ENCODE measurements at places on chromosomes 6 and 20.

- DNase-seq, result no peak
Measured at GRCh38 chr6:126947070-126947469, 171.4 kb upstream of the RSPO3 start.

DNA sequence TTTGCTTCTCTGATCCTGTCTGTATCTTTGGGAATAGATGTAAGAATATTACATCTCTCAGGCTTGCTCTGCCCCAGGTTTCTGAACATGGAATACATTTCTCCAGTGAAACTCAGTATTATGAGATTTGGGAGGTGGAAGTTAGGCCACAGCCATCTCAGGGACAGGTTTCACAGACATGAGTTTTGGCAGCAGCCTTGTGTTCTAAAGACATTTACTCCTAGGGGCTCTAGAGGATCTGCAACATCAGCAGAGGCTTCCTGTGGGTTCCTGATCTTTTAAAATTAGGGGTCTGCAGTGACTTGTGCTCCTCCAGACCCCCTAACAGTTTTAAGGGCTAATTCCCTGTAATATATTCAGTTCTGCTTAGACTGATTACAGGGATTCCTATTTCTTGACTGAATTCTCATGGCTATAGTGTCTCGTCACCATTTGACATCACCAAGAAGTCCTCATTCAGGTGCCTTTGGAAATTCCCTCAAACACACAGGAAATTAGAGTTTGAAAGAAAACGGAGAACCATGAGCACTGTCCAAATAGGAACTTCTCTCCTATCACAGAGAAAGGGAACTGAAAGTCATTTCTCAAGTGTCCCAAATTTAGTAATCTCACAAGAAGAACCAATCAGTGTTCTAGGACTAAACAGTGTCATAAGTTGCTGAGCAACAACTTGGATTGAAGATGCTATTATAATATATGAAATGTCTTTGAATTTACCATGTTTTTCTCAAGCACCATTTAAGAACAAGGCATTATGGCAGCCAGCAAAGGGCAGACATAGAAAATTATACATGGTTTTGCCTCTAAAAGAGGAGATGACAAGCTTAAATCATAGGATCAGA, 2.5 kb upstream of the HLA-DRA start:
- no peak for DNase-seq

DNA sequence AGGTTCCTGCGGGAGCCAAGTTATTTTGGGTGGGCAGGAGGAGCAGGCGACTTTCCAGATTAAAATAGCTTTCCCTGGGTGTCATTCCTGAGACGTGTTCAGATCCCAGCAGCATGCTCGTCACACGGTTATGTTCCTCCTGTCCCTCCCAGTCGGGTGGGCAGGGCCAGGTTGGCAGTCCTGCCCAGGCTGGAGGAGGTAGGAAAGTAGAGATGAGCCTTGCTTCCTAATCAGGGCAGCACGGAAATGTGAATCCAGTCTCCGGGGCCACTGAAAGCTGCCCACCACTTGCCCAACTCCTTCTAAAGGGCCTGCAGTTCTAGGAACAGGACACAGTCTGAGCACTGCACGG, 137.0 kb downstream of the MRPL14 start:
- DNase-seq, result no peak

DNA sequence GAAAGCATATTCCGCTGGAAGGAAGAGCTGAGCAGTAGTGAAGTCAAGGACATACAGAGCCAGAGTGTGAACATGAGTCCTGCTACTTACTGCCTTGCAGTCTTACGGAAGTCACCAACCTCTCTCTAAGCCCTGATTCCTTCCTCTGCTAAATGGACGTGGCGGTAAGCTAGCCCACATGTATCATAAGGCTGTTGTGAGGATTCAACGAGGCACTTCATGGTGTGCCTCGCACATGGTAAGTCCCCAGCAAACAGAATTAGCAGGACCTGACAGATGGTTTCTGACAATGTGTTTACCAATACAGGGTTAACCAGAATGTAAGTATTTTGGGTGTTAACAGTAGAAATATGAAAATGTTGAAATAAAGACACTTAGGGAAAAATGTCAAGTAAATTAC, 93.2 kb downstream of the IRF4 start:
- no peak for DNase-seq

DNA sequence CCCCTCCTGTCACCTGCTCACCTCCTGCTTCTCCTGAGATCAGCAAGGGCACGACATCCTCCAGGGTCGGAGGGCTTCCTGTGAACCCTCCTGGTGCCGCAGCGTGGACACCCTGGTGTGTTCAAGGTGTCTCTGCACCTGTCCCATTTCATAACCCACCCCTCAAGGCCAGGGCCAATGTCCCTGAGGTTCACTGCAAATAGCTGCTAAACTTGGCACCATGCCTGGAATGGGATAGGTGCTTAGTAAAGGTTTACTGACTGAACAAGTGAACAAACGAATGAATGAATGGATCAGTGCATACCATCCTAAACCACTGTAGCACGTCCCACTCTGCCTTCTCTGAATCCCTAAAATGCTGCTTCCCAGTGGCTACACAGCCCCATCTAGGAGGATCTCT, 35.0 kb downstream of the SIRPA start:
- DNase-seq, result no peak

- no peak for DNase-seq
Measured at GRCh38 chr6:90167514-90168379, 128.9 kb downstream of the BACH2 start.

- DNase-seq, result no peak
Measured at GRCh38 chr6:115091461-115091860, 748.6 kb upstream of the HS3ST5 start.

DNA sequence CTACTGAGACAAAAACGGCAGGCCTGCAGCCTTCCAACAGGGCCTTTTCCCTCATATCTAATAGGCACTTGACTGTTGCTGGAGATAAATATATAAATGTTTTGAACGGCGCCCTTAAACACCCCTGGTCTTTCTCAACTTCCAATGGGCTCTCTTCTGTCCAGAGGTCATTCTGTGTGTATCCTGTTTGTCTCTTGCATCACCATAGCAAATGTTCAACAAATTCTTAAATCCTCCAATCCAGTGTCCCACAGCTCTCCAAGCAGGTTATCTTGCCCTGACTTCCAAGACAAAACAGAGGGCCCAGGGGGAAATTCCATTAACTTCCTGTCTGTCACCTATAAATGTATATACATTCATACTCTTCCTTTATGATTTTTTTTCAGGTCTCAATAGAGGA, 62.0 kb downstream of the OR2J2 start:
- no peak for DNase-seq

DNA sequence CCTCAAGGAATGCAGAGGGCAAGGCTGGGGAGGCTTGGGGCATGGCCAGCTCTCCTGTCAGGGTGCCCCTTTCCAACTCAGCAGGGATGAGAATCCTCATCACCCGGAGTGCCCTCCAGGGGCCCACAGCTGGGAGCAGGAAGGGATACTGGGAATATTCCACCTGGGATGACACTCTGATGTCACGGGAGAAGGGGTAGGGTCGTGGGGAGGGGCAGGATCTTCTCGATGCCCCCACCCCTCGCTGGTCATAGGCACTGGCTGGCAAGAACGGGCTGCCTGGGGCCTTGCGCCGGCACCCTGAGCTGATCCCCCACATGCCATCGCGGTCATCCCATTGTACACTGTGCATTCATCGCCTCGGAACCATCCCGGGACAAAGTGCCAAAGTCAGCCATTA, 10.6 kb upstream of the NXT1 start:
- DNase-seq, result no peak

DNA sequence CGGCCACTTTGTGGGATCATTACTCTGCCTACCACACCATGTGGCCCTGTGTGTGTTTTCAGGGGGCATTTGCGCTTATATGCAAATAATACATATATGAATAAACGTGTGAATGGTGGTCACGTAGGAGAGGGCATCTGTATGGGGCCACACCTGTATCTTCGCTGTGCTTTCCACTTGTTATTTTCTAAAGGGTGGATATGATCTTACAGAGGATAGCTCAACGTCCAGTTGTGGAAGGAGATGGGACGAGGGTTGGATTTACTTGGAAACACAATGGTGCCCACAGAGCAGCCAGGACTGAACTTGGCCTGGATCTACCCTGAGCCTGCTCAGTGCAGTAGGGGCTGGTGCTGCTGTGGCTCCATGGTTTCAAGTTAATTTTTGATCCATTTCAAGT, 93.3 kb downstream of the YTHDF1 start:
- DNase-seq, result no peak

DNA sequence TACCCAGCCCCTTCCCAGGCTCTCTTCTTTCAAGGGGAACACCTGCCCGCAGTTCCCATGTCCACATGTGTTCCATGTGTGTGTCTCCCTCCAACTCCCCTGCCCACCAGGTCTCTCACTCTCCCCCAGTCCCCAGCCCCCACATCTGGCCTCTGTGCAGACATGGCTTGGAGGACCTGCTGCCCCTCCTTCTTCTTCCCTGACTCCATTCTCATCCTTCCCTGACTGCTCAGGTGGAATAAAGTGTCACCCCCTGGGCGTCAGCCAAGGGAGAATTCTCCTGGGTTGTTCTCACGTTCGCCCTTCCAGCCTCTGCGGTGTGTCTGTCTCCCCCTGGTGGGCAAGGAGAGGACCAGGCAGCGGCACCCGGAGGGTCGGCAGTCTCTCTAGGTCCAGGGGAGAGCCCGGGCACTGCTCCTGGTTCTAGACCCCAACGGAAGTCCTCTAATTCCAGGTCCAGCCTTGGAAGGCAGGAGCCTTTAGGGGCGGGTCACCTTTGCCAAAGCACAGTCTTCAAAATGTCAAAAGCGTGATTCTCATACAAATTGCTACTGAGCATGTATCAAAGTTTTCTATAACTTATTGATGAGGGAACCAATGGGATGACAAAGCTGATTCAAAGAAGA, 50.5 kb downstream of the EBF4 start:
- DNase-seq, result peak; percentile 60

GRCh38 chr6:165823609-165824326, 160.7 kb upstream of the PDE10A start:
- no peak for DNase-seq

- DNase-seq, result no peak
Measured at GRCh38 chr20:1636621-1637020, 16.8 kb upstream of the SIRPB1 start.

- no peak for DNase-seq
Measured at GRCh38 chr6:113385020-113385431, 472.1 kb upstream of the MARCKS start.

DNA sequence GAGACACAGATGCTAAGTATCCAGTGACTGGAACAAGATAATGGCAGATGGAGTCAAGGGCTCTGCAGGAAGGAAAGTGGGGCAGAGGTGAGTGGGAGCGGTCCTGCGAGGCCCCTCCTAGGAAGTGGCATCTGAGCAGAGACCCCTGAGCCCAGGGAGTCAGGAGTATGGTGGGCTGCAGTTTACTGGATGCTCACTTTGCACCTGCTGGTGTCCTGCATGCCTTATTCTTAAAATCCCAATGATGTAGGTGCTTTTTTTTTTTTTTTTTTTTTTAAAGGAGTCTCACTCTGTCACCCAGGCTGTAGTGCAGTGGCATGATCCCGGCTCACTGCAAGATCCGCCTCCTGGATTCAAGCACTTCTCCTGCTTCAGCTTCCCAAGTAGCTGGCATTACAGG, 5.6 kb downstream of the CEBPB start:
- DNase-seq, result no peak

- DNase-seq, result no peak
Measured at GRCh38 chr6:79812195-79812594, 135.2 kb downstream of the ELOVL4 start.

DNA sequence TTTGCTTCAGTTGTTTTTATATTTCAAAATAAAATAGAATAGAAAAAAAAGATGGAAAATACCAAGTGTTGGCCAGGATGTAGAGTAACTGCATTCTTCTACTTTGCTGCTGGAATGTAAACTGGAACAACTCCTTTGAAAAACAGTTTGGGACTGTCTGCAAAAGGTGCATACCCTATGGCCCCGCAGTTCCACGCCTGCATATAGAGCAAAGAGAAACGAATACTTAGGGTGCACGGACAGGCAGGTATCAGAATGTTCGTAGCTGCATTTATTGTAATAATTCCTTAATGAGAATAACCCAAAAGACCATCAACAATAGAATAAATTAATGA, 603 bp upstream of the RAB23 start:
- DNase-seq, result no peak

DNA sequence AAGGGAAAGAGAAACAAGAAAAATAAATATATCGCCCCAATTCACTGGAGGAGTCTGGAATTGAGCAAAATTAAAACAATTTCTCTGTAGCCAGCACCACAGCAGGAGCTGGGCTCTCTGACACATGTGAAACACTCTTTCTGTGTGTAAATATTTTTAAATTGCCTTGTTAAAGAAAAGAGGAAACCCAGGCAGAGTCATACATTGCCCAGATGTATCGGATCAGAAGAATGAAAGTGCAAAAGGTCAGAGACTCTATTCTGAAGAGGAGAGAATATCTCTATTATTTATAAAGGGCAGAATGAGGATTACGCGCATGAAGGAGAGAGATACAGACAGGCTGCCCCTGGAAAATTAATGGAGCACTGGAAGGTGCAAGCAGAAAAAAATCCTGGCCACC, 127.0 kb upstream of the MAN1A1 start:
- DNase-seq, result no peak

GRCh38 chr20:31581391-31581790, 23.7 kb upstream of the ID1 start:
- no peak for DNase-seq

DNA sequence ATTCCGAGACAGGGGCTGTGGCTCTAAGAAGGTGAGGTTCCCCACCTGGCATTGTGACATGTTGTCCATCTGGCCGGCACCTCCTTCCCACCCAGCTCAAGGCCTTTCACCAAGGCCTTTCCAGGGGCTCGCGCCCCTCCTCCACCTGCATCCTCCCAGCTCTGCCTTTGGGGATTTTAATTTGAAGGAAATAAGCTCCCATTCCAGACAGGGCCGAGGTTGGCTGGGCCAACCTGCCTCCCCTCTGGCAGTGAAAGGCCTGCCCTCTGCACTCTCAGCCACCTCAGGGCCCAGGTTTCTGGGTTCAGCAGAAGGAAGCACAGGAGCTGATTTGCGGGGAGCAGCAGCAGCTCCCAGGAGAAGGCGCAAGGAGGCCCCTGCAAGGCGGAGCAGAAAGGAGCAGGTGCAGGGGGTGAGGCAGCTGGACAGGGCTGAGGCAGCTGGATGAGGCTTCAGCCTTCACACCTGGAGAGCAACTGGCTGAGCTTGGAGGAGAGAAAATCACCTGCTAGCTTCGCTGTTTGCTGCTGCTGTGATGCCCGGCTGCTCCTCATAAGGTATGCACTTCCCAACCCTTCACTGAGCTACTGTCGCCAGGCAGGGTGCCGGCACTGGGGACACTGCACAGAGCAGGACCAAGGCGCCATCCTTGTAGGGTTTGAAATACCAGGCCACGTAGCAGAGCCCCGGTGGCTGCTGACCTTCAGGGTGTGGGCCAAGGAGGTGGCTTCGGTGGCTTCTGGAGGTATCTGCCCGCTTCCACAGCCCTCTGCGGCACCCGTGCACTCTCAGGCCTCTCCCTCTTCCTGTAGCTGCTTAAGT, 147.0 kb downstream of the SYNDIG1 start:
- no peak for DNase-seq

GRCh38 chr6:39755231-39755630, 30.0 kb upstream of the KIF6 start:
- no peak for DNase-seq
